ENCODE measurements at places on chromosomes 5 and 9.

DNA sequence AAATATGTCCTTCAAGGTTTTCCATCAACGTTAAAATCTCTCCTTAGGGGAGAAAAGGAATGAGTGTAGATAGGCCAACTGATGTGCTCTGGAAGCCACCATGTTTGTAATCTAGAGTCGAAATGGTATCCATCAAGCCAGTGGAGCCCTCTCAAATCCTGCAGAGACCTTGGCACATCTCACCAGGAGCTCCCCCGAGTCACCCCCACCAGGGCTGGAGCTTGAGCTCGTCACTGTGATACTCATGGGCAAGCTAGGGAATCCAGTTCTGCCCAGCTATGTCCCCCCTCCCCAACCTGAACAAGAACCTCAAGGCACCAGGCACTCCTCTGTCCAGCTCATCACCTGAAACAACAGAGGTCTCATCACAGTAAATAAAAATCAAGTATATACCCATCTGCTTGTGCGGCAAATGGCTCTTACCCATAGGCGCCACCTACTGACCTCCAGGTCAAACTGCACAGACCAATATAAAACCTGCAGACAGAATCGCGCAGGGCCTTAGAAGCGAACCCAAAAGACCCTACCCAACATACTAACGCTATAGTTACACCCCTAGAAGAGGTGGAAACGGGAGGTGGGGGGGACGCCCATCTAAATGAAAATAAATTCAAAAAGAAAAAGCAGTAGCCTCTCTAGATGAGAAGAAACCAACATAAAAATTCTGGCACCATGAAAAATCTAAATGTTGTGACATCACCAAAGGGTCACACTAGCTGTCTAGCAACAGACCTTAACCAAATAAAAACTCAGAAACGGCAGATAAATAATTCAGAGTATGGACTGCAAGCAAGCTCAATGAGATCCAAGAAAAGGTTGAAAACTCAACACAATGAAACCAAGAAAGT is 75.0 kb downstream of the TTC39B start:
- no peak for DNase-seq

GRCh38 chr5:54091307-54092130 is 218.9 kb downstream of the ARL15 start:
- no peak for DNase-seq

DNA sequence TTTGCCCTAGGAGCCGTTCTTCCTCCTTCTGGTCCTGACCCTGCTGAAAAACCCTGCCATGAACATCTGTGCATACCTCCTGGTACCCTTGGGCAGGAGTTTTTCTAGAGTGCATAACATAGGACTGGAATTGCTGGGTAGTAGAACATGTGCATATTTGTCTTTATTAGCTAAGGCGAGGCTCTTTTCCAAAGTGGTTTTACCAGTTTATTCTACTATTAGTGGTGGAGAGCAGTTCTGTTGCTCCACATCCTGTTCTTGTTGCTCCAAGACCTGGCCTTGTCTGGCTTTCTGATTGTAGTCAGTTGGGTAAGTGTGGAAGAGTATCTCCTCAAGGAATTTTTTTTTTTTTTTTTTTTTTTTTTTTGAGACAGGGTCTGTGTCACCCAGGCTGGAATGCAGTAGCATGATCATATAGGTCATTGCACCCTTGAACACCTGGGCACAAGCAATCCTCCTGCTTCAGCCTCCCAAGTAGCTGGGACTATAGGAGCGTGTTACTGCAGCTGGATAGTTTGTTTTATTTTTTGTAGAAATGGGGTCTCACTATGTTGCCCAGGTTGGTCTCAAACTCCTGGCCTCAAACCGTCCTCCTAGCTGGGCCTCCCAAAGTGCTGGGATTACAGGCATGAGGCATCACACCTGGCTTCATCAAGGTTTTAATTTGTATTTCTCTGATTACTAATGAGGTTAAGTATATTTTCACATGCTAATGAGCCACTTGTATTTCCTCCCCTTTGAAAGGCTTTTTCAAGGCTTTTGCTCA is 85.2 kb downstream of the SPRY4 start:
- DNase-seq: no peak

DNA sequence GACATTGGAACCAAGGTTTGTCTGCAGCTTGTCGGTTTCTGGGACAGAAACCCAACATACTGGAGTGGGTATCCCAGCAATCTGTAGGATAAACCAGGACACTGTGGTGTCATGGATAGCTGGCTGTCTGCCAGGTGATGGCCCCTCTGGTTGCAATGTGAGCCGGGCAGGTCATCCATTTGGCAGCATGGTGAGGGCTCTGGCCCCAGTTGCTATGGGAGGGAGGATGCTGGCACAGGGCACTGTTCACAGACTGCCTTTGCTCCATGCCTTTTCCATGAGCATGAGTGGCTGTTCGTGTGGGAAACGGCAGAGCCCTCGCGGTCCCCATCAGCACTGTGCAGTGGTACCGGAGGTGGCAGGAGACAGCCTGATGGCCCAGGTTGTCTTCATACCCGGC is 6.4 kb downstream of the S1PR3 start:
- no peak for DNase-seq

DNA sequence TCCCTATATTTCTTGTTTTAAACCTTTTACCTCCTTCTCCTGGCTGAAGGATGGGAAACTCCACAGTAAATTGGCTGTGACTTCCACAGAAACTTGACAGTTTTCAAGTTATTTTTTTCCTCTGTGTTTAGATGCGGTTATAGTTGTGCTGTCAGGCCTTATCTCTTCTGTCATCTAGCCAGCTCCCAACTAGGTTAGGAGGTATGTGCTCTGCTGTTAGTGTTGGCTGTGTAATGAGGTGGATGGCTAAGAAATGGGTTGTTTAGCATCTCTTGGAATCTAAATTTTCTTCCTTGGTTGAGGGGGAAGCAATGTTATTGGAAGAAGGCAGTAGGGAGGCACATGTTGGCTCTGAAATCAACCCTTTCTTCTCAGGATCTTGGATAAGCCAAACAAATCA is 149.9 kb upstream of the RUSC2 start:
- DNase-seq: no peak

DNA sequence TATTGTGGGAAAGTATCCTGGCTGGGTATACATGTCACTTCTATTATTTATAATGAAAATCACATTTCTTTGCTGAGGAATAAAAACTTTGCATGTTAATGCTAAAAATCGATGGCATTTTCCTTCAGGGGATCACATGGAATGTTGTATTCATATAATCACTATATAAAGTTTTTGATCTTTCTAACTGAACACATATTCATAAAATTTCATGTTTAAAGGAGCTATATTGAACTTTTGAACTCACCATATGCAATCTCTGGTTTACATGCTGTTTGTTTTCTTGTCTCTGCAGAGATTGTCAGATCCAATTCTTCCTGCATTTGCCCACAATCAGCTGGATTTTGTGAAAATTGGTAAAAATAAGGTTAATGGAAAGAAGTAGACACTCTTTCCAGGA is 33.4 kb upstream of the TRAF1 start:
- DNase-seq: no peak

GRCh38 chr9:105968811-105969466 is 274.6 kb downstream of the TMEM38B start:
- DNase-seq: no peak
